AG10803 (cell line): ENCODE measurements at places on chromosomes 4 and X.

DNA sequence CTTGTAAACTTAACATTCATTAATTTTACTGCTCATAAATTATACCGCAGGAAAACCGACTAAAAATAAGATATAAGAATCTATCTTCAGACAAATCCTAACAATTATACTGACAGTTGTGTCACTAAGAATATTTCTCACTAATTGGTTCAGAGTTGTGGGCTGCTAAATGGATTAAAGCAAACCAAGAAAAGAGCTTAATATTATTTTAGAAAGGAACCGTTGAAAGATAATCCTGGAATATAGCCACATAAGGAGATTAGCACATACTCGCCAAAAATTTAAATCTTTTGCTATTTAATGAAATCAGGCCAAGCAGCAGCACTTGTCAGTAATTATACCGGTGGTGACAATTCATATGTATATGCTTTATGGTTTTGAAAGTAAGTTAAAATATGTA, 132.8 kb downstream of the SLIT2 start:
- no peak for DNase-seq

- DNase-seq, result no peak
These were observed 1819.5 kb upstream of the TENM3 start for GRCh38 chr4:180423712-180424057.

DNA sequence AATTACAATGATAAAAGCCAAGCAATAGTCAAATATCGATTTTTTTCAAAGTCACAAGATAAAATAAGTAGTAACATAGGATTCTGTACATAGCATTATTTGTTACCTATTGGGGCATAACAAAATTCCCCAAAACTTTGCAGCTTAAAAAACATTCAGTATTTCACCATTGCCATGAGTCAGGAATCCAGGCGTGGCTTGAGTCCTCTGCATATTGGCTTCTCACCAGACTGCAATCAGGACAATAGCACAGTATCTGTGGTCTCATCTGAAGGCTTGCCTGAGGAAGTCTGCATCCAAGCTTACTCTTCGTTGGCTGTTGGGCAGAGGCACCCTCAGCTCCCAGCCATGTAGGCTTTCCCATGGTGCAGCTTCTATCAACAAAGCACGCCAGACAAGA, 6.2 kb upstream of the CTBP1 start:
- DNase-seq, result peak; percentile 27

DNA sequence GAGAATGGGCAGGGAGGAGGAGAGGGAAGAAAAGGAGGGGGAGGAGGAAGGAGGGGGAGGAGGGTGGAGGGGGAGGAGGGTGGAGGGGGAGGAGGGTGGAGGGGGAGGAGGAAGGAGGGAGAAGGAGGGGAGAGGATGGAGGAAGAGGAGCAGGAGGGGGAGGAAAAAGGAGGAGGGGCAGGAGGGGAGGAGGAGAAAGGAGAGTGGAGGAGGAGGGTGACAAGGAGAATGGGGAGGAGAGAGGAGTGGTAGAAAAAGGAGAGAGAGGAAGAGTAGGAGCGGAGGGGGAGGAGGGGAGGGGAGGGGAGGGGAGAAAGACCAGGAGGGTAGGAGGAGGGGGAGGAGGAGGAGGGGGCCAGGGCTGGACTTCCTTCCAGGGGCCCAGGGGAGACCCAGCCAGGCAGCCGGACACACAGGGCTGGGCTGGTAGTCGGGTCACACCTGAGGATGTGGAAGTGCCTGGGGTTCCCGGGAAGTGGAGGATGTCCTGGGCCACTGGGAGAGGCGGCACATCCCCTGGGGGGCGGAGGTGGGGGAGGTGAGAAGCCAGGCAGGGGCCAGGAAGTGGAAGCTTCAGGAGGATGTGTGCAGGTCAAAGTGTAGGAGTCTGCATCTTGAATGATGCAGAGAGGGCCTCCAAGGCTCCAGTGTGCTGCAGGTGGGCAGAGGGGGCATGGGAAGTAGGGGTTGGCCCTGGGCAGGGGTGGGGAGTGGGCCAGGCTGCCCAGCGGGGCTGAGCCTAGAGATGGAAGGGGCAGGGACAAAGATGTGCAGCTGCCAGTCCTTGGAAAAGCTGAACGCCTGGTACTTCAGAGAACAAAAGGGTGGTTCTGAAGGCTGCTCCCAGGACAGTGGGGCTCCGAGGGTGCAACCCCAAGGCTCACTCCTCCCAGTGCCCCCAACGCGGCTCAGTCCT, 18.8 kb downstream of the IL3RA start:
- no peak for DNase-seq

- DNase-seq, result peak; percentile 34
These were observed 32.7 kb upstream of the MAGED1 start for GRCh38 chrX:51860679-51861078.

- DNase-seq, result no peak
These were observed 402.2 kb downstream of the MID1IP1 start for GRCh38 chrX:39203427-39203826.

DNA sequence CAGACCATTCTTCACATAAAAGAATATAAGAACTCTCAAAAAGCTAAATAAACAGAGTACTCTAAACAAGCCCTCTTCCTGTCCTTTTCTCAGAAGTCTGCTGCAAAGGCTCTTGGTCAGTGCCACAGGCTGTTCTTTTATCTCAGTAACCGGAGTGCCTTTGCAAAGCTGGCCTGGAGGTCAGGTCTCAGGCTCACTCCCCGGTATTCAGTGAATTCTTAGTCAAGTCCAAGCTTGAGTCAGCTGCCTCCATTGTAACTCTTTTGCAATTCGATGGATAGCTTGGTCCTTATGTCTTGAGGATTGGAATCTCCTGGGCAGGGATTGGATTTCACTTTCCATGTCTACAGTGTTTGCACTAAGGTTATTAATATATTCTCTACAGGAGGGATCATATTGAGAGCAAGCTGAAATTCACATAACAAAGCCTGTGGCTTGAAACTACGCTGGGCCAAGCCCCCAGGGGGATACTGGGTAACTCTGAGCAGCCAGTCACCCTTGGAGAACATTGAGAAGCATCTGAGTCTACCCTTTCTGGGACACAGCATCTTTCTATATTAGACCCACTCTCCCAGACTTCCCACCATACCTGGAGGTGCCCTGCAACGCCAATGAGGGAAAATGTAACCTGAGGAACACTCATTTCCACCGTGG, 10.0 kb upstream of the HS6ST2 start:
- no peak for DNase-seq
